ENCODE measurements at places on chromosomes 16 and 17.
A peak's percentile ranks its signal among the peaks of the same experiment; 100 is the strongest.

DNA sequence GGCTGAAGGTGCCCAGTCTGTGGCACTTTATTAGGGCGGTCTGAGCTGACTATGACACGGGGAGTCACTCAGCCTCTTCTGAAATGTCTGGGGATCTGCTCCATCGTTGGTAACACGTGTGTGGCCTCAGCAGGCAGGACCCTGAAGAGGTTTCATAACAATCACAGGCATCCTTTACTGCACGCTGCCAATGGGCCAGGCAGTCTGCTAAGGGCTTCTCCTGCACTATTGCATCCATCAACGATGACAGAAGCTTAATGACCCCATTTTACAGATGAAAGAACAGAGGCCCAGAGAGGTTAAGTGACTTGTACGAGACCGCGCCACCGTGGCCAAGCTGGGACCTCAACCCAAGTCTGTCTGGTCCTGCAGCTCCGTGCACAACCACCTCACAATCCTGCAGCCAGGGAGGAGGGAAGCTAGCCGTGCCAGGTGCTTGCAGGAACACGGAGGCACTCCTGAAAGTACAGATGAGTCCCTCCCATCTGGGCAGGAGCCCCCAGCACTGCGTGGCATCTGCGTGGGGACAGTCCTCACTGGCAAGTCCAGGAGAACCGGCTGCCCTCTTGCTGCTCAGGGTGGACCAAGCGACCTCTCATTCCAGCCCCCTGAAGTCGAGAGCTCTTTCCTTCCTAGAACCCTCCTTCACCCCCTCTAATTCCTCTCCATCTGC lies 40.0 kb downstream of the RPH3AL start:
- DNase-seq: no peak

DNA sequence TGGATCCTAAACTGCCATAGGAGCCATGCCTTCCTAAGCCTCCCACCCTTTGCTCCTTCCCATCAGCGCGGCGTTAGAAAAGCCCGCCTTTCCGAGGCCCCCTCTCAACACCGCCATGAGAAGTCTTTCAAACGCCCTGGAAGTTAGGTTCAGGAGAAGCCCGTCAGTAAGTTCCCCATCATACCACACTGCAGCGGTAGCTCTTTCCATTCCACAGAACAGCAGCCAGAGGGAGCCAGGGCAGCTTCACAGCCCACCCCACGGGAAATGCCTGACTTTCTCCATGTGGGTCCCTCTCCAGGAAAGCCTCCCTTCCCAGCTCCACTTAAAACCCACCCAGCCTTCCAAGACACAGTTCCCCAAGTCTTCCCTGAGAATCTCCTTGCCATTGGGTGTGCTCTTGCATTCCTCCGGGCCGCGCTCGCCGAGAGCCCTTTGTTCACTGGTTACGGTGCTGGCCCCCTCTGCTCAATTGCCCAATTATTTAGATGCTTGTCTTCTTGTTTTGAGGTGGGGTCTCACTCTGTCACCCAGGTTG lies 28.7 kb downstream of the KIAA0513 start:
- DNase-seq: no peak

- no peak for DNase-seq
These were observed 9.5 kb upstream of the PDXDC1 start for GRCh38 chr16:14965328-14965727.

GRCh38 chr16:87531418-87531817 lies 38.6 kb upstream of the ZCCHC14 start:
- DNase-seq: no peak

- DNase-seq: no peak
These were observed 424 bp downstream of the C17orf100 start for GRCh38 chr17:6651919-6652452.

DNA sequence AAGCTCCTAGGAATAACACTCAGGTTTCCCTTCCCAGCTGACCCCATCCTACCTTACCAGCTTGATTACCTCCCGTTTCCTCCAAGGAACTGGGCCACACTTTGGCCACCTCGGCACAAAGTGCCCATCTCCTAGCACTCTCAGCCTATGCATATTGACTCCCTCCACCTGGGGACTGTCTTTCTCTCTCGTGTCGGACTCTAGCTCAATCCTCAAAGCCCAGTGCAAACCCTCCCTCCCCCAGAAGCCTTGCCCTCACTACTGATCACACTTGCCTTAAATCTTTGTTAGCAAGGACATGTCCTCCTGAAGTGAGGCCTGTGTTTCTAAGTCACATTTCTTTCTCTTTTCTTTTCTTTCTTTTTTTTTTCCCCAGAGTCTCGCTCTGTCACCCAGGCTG lies 2.6 kb upstream of the RAB26 start:
- DNase-seq: no peak

DNA sequence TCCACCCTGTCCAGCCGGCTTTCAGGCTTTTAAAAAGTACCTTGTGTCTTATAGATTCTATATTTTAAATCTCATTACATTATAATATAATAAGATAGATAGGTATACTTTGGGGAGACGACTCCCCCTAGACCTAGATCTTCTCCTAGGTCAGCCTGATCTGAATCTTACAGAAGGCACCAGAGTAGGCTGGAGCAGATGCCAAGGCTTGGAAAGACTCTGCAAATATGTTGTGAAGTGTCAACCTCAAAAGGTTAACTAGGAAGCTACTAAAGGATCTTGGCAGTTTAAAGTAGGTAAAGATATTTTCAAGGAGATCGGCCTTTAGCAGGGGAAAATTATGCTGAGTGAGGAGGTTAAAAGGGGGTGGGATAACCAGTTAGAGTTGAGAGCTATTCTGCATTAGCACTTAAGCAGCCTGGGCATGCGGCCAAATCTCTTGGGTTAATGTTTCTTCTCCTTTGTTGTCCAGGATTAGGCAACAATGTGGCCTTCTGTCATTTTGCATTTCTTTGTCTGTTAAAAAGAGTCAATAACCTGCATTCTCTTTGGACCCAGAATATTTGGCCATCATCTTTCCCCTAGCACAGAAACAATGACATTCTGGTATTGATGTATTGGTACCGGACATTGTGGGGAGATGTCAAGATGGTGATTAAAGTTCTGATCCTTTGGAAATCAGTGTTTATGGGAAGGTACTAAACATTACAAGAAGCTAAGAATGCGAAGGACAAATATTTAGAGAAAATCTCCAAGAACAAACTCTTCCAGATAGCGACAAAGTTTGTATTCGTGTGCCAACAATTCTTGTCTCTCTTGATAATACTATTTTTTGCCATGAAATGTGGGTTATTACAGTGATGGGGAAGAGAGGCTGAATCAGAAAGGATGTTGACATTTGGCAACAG lies 51.2 kb upstream of the DHX40 start:
- DNase-seq: peak; percentile 94

GRCh38 chr17:43373356-43373755 lies 25.4 kb upstream of the ARL4D start:
- no peak for DNase-seq

DNA sequence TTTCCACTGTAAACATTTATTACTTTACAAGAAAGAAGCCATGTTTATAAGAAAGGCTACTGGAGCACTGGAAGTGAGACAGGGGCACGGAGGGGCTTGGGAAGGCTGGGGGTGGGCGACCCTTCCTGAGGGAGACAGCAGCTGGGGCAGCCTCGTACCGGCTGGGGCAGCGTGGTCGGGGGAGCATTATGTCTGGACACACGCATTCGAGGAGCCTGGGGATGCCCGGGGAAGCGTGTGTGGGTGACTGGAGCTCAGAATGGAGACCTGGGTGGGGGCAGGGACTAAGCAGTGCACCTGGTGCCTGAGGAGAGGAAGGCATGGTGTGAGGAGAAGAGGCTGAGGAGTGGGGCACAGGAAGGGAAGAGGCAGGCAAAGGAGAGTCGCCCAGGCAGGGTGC lies 64.5 kb downstream of the SRCIN1 start:
- no peak for DNase-seq

- DNase-seq: no peak
These were observed 985 bp downstream of the SGSM2 start for GRCh38 chr17:2338315-2338657.

DNA sequence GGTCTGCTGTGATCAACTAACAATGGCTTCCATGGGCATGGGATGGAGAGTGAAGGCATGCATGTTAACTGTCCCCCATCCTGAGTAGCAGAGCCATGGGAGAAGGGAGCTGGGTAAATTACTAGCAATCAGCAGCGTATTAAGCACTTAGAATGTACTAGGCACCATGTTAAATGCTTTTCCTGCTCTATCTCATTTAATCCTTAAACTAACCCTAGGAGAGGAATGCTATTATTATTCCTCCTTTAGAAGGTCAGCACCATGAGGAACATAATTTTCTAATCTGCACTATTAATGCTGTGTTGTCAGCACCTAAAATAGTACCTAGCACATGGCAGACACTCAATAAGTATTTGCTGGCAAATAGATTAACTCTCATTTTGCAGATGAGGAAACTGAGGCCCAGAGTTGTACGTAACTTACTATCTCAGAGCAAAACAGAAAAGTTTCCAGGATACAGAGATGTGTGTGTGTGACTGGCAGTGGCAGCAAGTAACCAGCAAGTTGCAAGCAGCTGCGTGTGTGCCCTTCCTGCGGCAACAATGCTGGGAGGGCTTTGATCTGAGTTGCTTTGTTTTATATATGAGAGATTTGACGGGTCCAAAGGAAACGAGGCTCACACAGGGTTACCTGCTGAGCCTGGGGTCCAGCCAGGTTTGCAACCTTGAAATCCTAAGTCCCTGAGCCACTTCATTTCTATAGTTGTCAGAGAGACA lies 6.5 kb upstream of the KLHL36 start:
- DNase-seq: no peak

GRCh38 chr16:24769806-24770205 lies 40.4 kb downstream of the TNRC6A start:
- DNase-seq: no peak

DNA sequence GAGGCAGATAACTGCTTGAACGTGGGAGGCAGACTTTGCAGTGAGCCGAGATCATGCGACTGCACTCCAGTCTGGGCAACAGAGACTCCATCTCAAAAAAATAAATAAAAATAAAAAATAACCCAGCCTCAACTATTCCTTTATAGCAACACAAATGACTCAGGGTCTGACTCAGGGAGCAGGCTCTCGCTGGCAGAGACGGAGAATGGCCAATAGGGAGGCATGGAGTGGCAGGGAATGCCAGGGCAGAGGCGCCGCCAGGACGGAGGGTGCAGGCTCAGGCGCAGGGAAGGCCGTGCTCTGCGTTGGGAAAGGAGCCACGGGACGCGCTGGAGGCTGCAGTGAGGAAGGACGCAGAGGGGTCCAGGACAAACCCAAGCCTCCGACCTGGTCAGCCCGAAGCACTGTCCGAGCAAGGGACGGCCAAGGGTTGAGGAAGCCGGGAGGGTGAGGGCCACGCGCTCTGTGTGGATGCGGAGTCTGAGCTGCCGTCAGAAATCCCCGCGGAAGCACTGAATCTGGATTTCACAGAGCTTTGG lies 40.3 kb downstream of the PKD1 start:
- DNase-seq: no peak

DNA sequence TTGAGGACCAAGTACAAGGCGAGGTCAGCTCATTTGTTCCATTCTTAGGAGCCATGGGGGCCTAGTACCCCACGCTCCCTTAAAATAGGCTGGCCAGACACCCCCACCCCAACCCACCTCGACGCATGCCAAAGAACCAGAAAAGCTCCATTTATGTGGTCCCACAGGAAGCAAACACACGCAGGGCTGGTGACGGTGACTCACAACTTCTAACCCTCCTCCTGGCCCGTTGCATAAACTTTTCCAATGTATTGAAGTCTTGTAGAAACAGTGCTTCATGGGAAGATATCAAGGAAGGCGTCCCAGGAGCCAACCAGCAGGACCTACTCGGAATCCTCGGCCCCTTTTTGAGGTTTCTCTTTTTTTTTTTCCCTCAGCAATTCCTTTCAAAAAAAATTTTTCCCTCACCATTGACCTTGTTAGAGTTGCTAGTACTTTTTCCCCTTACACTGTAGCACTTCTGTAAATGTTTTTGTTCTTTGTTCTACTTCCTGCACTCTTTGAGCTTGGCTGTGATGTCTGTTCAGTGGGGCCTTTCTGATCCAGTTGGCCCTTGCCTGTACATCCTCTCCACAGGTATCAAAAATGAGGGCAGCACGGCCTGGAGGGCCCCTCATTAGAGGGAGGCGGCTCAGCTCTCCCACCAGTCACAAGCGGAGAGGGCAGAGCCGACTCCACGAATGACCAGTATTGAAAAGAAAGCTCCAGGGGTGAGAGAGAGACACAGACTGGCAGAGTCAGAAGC lies 208.3 kb downstream of the RGS9 start:
- DNase-seq: no peak

DNA sequence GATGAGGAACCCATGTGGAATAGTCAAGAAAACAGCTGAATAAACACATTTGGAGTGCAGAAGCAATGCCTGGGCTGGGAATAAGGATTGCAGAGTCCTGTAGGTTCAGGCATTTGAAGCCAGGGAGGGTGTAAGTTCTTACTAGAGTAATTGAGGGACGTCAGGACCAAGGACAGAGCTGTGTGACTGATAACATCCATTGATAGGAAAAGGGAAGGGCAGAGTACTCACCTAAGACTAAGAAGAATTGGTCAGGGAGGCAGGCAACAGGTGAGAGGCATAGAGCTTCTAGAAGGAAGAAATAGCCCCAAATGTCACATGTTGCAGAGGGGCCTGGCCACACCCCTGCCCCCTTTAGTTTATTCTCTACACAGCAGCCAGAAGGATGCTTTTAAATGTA lies 79.8 kb upstream of the TMEM132E start:
- no peak for DNase-seq

DNA sequence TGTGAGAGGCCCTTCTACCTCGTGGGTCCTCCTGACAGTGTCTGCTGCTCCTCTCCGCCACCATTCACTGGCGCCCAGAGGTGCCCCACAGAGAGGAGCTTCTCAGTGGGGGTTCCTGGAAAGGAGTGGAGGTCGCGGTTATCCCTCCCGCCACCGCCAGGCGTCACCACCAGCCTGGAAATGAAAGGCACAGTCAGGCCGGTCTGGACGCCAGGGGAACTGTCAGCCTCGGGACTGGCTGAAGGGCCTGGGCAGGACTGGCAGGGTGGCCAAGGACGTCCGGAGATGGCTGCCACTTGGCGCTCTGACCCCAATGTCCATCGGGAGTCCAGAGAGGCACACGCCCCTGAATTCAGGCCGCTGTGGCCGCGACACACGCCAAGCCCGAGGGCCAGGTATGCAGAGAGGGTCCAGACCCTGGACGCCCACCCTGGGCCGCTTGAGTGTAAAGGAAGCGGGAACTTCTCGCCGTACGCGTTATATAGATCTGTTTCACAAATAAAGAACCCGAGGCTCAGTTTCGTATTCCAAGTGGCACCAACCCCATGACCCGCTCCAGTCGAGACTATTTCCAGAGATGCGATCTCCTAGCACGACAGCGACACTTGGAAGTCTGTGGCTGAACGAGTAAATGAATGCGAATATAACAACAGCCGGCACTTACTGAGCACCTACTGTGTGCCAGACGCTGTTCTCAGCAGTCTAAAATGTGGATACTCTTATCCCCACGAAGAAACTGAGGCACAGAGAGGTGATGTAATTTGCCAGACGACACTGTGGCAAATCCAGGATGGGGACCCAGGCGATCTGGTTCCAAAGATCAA lies 7.6 kb upstream of the NXPH3 start:
- DNase-seq: peak; percentile 84

- DNase-seq: no peak
These were observed 8.1 kb upstream of the ATP2A3 start for GRCh38 chr17:3972281-3972731.

GRCh38 chr17:2020721-2021120 lies 4.4 kb downstream of the RTN4RL1 start:
- no peak for DNase-seq

All from NCI-H774 (cell line).